ENCODE measurements at places on chromosomes 13 and 19.

DNA sequence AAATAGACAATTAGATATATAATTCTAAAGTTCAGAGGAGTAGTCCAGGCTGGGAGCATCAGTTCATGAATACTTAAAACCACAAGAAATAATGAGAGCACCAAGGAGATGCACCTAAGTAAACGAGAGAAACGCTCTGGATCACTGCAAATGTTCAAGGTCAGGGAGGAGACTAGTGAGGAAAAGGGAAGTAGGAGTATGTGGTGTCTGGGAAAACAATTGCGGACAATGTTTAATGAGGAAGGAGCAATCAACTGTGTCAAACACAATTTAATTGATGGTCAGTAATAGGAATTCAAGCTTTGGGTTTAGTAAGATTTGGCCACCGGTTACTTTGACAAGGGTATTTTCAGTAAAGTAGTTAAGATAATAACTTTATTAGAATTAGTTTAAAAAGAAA is 652.2 kb downstream of the DACH1 start:
- DNase-seq = no peak

DNA sequence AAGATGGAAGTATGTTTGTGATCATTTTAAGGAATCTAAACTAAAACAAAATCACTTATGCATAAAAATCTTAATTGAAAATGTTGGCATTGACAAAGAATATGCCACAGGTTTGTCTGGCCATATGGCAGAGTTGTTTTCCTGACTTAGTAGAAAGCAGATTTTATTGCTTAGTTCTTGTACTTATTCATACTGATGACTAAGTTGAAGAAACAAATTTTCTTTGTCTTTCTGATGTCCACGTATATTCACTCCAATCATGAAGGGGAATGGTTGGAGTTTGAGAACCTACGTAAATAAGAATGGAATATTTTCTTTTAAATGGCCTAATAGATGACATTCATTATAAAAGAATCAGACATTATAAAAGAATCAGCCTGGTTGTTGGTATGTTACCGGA is 8.0 kb upstream of the GPC6 start:
- no peak for DNase-seq

GRCh38 chr19:3343619-3344502 is 22.5 kb upstream of the NFIC start:
- peak; percentile 40 for DNase-seq

DNA sequence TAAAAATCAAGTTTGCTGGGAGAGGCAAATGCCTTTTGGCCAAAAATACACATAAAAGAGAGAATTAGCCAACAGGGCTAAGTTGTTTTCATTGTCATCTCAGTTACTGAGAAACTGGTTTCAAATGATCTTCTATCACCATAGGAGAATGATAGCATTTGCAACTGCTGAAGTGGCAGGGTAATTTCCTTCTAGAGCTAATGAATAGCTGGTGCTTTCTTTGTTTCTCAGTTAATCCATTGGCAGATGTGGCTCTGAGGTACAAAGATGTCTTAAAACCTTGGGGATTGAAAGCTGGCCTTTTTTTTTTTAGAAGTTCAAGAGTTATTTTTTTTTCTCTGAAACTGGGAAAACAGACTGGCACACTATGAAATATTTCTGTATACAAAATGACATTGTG is 332.7 kb upstream of the KLF12 start:
- DNase-seq = no peak

- peak; percentile 26 for DNase-seq
These were observed 829 bp downstream of the B3GLCT start for GRCh38 chr13:31200637-31200971.

DNA sequence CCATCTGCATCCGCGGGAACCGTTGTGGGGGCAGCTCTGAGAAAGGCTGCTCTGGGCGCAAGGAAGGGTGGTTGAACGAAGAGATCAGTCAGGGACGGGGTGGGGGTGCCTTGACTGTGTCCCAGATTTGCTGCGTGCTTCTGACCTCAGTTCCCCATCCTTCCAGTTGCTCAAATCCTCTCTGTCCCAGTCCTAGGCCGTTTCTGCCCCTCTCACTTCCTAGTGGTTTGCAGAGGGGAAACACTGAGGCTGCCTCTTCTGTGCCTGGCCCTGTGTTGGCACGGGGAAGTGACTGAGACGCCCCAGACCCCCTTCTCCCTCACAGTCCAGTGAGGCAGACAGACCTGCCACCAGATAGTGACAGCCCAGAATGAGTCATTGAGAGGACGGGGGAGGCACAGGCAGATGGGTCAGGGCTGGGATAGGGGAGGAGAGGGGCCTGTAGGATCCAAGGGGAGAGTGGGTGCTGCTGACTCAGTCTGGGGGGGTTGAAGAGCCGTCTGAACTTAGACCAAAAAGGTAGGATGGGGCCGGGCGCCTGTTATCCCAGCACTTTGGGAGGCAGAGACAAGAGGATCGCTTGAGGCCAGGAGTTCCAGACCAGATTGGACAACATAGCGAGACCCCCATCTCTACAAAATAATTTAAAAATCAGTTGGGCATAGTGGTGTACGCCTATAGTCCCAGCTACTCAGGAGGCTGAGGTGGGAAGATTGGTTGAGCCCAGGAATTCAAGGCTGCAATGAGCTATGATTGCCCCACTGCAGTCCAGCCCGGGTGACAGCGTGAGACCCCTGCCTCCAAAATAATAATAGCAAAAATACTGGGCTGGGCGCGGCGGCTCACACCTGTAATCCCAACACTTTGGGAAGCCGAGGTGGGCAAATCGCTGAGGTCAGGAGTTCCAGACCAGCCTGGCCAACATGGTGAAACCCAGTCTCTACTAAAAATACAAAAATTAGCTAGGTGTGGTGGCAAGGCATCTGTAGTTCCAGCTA is 26.5 kb downstream of the NUMBL start:
- DNase-seq = peak; percentile 27

- DNase-seq = no peak
These were observed 46.8 kb downstream of the C13orf46 start for GRCh38 chr13:113926951-113927660.

- no peak for DNase-seq
These were observed 8.9 kb upstream of the DGKH start for GRCh38 chr13:42039457-42039945.

- DNase-seq = no peak
These were observed 716.0 kb upstream of the PCDH9 start for GRCh38 chr13:67946131-67946530.

DNA sequence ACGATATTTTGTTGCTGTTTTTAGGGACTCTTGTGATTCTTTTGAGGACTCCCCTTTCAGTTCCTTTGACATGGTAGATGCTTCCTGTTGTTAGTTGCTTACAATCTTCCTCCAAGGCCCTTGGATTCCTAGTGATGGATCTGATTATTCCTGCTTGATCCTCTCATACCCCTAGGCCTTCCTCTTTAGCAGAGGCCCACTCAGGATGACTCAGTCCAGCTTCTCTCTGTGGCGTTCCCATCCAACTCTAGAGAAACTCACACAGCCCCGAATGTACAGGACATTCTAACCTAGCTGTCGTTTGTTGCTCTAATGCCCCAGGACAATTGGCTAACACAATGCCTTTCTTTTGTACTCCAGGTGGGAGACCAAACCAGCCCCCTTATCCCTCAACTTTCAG is 191.4 kb downstream of the POSTN start:
- no peak for DNase-seq

- DNase-seq = no peak
These were observed 42.6 kb upstream of the MBNL2 start for GRCh38 chr13:97179501-97179900.

DNA sequence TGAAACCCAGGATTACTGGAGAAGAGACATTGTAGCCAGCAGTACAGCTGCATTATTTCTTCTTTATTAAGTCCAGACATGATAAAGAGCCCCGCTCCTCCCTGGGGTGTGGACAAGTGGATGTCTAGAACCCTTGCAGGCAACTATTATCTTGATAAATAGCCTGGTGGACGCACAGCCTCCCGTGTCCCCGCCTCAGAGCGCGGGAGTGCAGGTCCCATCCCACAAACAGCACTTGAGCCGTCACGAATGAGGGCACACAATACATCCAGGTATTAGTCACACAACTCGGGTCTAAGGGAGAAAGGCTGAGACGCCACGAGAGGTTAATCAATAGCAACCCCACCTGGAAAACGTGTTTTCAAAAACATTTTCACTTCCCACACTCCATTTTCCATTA is 213.2 kb upstream of the SOX1 start:
- no peak for DNase-seq

DNA sequence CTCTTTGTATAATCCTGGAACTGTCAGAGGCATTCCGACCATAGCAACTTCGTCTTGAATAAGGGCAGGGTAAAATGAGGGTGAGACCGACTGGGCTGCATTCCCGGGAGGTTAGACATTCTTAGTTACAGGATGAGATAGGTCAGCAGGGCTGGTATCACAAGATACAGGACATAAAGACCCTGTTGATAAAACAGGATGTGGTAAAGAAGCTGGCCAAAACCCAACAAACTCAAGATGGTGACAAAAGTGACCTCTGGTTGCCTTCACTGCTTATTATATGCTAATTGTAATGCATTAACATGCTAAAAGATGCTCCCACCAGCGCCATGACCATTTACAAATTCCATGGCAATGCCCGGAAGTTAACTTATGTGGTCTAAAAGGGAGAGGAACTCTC is 27.7 kb upstream of the MBNL2 start:
- DNase-seq = no peak

GRCh38 chr19:39148939-39149529 is 23.4 kb downstream of the PAK4 start:
- no peak for DNase-seq

DNA sequence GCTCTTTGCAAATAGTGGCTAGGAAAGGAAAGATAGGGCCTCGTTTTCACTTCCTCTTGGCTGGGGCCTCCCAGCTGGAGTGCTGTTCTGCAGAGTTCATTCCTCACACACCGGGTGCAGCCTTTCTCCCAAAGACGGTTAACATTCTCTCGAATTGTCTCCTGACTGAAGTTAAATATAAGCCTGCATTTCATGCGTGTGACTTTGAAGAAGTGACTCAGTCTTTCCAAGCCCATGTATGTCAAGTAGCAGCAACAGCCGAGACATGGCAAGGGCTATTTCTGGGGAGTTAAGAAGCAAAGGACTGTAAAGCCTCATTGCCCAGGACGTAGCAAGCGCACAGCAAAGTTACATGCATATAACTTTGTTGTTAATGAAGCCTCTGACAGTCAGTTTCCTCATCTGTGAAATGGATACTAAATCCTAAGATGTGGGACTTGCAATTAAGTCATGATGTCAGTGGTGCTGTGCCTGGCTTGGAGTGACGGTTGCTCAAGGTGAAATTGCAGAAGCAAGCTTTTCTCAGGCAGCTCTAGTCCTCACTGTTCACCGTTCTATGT is 502.4 kb downstream of the MYO16 start:
- no peak for DNase-seq

DNA sequence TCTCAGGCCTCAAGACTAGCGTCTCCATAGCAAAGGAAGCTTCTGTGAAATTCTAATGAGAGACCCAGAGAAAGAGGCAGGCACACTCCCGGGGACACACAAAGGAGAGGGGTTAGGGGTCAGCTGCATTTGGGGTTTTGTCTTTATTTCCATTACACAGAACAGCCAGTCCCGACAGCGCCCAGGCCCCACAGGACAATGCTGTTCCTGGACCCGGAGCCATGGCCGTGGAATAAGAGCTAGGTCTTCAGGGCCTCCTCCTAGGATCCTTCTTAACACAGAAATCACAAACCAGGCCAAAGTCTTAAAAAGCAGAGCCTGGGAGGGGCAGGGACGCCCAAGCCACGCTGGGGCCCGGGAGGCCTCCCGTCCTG is 22.8 kb downstream of the KCTD15 start:
- DNase-seq = no peak

DNA sequence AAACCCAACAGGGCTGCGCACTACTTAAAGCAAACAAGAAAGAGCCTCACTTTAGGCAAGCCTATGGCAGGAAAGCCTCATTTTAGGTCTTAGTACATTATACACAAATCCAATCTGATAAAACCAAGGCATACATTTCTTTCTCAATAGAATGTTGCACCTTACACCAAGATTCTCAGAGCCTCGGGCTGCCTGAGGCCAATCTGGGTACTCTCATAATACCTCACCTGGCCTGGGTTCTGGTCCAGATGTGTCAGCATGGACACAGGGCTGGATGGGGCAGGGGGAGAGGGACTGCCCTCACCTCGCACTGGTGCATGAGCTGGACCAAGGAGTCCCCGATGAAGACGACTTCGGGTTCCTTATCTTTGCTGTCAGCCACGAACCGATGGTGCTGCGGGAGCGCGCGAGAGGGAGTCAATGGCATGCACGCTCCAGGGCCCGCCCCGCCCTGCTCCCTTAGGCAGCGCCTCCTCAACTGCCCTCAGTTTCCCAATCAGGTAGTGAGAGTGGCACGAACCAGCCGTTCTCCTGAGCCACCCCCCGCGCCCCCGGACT is at the start of gene PRR19:
Gene PRR19 (plus strand): TSS at position 487 of the 558 bp plus-strand sequence. CDS start 7,453 bp downstream, outside the sequence.
- peak; percentile 39 for DNase-seq

DNA sequence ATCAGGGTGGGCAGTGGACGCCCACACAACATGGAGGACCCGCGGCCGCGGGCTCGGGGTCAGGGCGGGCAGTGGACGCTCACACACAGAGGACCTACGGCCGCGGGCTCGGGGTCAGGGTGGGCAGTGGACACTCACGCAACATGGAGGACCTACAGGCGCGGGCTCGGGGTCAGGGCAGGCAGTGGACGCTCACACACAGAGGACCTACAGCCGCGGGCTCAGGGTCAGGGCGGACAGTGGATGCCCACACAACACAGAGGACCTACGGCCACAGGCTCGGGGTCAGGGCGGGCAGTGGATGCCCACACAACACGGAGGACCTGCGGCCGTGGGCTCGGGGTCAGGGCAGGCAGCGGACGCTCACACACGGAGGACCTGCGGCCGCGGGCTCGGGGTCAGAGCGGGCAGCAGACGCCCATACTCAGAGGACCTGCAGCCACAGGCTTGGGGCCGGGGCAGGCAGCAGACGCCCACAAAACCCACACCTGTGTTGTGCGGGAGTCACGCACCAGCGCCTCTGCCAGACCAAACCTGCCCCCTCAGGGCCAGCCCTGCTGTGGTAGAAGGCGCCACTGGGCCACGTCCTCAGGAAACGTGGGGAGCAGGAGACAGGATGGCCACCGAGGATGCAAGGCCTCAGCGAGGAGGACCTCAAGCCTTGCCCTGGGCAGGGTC is 27.6 kb upstream of the C13orf46 start:
- DNase-seq = no peak

DNA sequence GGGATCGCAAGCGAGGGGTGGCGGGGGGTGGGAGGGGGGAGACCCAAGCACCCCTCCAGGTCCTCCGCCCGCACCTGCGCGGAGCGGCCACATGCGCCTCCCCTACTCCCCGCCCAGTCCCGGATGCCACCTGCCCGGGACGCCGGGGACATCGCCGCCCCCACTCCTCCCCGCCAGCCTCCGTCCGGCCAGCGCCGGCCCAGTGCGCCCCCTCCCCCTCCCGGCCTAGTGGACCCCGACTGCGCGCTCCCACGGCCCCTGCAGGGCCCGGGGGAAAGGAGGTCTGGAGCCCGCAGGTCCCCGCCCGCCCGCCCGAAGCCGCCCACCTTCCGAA is 263 bp downstream of the RHPN2 start:
- no peak for DNase-seq

GRCh38 chr13:61417086-61417570 is 1.5 kb upstream of the PCDH20 start:
- DNase-seq = no peak

- no peak for DNase-seq
These were observed 2.1 kb upstream of the UTP14C start for GRCh38 chr13:52022356-52022755.
